Kidney glomerular epithelial cell (primary cell): ENCODE measurements at places on chromosomes 12 and 14.

DNA sequence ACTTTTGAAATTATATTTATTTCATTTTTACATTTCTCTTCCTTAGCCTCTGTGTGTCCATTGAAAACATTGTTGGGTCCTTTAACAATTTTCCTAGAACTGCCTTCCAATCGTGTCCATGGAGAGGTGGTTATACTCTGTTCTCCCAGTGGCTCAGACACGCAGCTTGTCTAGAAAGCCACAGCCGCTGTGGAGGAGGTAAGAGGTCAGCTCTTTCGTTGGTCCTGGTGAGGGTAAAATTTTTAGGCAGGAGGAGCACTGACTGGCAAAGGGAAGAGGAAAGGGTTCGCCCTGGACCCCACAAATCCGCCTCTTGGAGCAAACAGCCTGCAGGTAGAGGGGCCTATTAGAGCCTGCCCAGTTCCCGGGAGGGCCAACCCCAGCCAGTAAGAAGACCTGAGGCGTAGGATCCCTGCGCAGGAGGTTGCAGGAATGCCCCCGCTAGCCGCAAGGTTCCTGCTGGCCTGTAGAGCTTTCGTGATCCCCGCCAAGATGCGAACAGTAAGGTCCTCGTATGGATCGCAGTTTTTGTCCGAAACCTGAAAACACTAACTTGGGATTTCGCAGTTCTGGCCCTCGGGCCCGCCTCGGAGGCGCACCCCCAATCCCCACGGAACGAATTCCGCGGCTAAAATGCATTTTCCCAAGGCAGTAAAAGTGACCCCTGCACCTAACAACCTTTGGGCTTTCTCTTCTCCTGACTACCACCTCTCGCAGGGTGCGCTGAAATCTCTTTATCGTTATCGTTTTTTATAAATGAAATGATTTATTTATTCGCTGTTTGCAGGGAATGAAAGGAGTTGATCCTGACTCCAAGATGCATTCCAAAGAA lies 7.5 kb upstream of the PAX9 start:
- DNase-seq = no peak

GRCh38 chr12:95944108-95944704 lies 1.1 kb downstream of the AMDHD1 start:
- DNase-seq = no peak

GRCh38 chr12:11578461-11578993 lies 70.9 kb upstream of the ETV6 start:
- DNase-seq = no peak

DNA sequence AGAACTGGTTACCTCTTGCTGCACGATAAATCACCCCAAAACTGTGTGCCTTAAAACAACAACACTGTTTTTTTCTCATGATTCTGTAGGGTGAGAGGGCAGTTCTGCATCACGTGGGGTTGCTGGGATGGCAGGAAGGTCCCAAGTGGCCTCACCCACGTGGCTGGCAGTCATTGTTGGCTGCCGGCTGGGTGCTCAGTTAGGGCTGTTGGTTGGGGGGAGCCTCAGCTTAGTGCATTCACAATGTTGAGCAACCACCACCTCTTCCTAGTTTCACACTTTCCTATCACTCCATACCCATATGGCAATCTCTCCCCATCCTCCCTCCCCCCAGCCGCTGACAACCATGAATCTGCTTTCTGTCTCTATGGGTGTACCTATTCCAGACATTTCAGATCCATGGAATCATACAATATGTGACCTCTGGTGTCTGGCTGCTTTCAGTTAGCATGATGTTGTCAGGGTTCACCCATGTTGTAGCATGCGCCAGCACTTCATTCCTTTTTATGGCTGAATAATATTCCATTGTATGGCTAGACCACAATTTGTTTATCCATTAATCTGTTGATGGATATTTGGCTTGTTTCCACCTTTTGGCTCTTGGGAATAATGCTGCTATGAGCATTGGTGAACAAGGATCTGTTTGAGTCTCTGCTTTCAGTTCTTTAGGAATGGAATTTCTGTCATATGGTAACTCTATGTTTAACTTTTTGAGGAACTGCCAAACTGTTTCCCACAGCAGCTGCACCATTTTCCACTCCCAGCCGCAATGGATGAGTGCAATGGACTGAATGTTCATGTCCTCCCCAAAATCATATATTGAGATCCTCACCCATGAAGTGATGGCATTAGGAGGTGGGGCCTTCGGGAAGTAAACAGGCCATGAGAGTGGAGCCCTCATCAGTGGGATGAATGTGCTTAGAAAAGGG lies 11.2 kb upstream of the POP5 start:
- no peak for DNase-seq

GRCh38 chr12:47818467-47819137 lies 1.1 kb downstream of the HDAC7 start:
- DNase-seq = no peak

- no peak for DNase-seq
These were observed 61.3 kb downstream of the KITLG start for GRCh38 chr12:88518863-88519403.

- DNase-seq = peak; percentile 99
These were observed 696.6 kb downstream of the DIO2 start for GRCh38 chr14:79514700-79515099.

DNA sequence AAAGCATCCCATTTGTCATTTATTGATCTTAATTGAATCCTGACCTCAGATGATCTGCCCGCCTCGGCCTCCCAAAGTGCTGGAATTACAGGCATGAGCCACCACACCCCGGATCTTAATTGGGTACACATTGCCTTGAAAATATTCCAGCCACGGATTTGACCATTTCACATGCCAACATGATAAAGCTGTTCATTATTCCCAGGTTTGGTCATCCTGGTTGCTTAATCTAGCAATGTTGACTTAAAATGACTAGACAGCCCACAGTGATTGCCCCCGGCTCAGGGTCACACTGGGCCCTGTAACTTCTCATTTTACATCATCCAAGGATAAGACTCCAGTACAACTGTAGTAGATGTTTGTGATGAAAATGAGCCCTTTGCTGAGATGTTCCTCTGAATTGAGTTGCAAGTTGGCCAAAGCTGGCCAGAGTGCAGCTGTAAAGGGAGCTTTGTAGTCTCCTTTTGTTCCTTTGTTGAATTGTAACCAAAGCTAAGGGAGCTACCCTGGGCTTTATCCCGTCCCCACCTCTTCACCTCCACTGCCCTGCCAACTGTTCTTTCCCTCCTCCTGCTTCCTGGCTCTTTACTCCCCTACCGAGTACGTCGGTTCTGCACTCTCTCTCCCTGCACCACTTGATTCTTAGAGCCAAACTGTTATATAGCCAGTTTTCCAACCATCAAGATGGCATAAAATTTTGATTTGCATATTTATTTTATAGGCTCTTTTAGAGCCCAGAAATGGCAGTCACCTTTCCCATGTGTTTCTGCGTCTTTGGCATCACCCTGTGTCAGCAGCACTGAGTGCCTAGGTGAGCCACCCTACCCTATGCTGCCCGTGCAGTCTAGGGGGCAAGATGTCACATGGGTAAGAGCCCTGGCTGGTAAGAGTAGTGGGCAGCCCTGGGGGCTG lies 141.3 kb upstream of the HIF1A start:
- peak; percentile 83 for DNase-seq

GRCh38 chr12:82415402-82415801 lies 57.1 kb downstream of the METTL25 start:
- peak; percentile 46 for DNase-seq
